T-cell (primary cell): ENCODE measurements at places on chromosomes 3 and 15.

GRCh38 chr3:100072326-100073048, 41.8 kb downstream of the FILIP1L start:
- no peak for DNase-seq

DNA sequence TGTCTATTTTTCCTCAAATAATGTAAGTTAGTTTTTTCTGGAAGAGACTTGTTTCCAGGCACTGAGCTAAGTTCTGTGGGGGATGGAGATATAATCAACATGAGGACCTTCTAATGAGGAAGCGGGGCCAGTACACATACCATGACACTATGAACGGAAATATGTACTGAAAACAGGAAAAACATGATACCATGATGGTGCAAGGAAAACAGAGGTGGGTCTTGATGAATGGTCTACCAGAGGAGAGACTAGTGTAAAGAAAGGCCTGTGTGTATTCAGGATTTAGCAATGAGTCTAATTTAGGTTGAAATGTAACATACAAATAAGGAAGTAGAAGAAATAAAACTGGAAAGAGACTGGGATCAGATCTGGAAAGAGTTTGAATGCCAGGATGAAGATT, 38.9 kb upstream of the TPRG1 start:
- DNase-seq = no peak

GRCh38 chr3:150319900-150320299, 88.2 kb upstream of the TSC22D2 start:
- DNase-seq = no peak

GRCh38 chr3:39232859-39233258, 40.5 kb upstream of the XIRP1 start:
- no peak for DNase-seq

- no peak for DNase-seq
Measured at GRCh38 chr15:100770661-100771584, 108.7 kb upstream of the ALDH1A3 start.

- no peak for DNase-seq
Measured at GRCh38 chr3:132660811-132661070, 612 bp downstream of the UBA5 start.

DNA sequence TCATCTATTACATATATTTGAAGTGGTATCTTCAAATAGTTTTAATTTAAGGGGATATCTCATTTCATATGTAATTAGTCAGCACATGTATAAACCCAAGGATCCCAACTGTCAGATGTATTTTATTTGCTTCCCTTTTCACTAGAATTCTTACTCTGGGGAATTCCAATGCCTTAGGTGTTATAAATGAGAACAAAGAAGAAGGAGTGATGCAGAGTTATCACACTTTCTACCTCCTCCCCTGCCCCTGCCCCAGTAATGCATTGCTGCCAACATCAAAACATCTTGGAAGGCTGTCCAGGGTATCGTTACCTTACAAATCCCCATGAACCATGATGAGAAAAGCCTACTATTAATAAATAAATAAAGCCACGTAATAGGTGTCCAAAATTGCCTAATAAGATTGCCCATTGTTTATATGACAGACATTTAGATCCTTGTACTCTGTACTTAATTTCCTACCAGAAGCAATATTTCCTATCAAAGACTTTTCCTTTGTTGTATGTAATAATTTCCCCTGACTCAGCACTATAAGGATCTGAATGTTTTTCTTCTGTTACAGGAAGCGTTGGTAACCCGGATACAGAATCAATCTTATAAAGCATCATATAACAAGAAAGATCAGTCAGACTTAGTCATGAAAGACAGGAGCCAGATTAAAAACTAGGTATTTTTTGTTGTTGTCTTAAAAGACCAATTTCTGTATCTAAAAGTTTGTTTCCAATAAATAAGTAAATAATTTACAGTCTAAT, 38.8 kb downstream of the CBLB start:
- no peak for DNase-seq
